ENCODE measurements at places on chromosomes 3 and 15. TPM values are rescaled to one million over a fixed set of nuclear protein-coding genes. Genes with fewer than 3 reads are reported as not detected.

GRCh38 chr3:189685291-189685690, 54.1 kb downstream of the TP63 start:
- DNase-seq: no peak

TMEM207 gene
- not detected for total RNA-seq

GRCh38 chr3:49972656-49973055, 32.7 kb downstream of the RBM6 start:
- DNase-seq: no peak

NPAP1 gene
- not detected for total RNA-seq

- DNase-seq: no peak
Measured at GRCh38 chr3:128667641-128668040, 17.0 kb upstream of the RPN1 start.

NMNAT3 gene
- 12.7 TPM for total RNA-seq

- DNase-seq: no peak
Measured at GRCh38 chr3:191378142-191378812, 48.0 kb upstream of the UTS2B start.

- DNase-seq: no peak
Measured at GRCh38 chr15:44883199-44883877, 73.1 kb upstream of the TERB2 start.

DNA sequence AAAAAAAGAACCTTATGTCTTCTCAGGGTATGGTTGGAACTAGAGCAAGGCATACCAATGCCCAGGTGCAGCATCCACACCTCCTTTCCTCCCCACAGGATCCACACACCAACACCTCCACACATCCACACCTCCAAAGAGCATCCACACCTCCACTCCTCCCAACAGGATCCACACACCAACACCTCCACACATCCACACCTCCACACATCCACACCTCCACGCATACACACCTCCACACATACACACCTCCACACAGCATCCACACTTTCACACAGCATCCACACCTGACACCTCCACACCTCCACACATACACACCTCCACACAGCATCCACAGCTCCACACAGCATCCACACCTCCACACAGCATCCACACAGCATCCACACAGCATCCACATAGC, 5.3 kb downstream of the MESP1 start:
- no peak for DNase-seq

ACAN gene
- total RNA-seq: 31.7 TPM

GRCh38 chr3:134654031-134654430, 3.2 kb upstream of the KY start:
- DNase-seq: no peak

- DNase-seq: no peak
Measured at GRCh38 chr3:156705761-156706616, 31.6 kb downstream of the TIPARP start.

DNA sequence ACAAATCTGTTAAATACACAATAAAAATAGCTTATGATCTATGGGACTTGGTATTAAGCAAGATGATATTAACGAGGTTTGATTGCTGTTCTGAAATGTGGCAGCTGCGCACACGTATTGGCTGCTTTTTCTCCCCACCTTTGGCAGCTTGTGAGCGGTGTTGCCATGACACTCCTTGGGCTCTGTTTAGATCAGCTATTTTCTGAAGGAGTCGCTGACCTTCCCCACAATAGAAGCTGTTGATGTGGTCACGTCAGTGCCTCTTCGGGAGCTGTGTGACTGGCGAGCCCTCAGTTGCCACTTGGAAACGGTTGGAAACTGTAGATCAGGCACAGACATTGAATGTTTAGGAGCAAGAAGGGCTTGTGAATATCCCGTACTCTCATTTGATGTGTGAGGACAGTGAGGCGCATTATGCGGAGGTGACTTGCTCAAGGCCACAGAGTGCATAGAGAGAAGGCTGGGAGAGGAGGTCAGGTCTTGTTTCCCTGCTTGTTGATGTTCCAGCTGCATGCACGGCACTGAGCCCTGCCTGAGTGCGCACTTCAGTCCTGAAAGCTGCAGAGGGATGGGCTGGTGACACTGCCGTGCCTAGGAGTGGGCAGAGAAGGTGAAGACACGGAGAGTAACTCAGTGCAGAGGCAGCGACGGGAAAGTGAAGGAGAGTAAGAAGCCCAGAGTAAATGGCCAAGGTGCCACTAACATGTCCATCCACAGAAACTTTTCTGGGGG, 198.4 kb downstream of the LPP start:
- DNase-seq: no peak

DNA sequence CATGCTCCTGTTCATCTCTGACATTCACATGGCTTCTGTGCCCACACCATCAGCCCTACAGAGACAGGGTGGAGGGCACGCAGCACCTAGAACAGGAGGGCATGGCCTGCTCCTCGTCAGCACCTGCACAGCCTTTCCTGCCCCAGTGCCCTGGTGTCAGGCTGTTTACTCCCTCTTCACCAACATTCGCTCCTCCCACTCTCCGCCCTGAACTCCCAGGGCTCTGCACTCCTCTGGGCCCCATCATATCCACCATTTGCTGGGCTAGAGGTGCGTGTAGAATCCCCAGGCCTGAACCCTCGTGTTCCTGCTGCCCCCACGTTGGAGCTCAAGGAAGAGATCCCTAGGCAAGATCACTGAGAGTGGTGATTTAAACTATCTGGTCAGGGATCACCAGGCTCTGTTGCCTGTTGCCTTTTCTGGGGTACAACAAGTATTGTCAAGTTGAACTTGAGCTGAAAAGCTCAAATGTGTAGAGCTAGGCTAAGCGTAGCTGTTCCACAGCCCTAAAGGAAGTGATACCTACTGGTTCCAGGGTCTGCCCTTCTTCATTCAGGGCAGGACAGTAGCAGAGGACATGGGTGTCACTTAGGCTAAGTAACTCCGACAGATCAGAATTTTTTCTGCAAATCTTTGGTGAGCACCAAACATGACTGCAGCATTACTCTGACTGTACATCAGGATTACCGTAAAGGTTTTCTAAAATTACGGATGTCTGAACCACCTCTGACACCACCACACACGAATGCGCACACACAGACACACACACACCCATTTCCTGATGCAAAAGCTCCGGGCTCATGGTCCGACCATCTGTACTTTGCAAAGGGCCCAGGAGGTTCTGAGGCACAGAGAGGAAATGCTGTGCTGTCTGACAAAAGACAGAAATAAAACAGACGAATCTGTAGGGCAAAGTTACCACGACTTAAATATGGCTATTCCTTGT, 43.7 kb upstream of the GNB5 start:
- DNase-seq: no peak

GRAMD2A gene
- total RNA-seq: 1.5 TPM

DNA sequence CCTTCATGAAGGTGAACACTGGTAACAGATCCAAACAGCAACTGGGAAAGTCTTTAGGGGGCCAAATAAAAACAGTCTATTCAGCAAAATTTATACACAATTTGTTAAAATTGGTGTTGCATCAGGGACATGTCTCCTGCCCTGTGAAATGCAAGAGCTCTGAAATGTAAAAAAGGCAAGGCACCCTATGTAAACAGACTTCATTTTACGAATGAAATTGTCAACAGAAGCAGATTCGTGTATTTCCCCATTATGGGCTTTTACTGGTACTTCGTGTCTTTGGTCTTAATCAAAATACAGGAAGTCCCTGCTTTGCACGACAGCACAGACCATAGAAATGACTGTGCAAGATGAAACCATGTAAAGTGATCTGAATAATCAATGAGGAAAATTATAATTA, 127.3 kb upstream of the THBS1 start:
- no peak for DNase-seq

DNA sequence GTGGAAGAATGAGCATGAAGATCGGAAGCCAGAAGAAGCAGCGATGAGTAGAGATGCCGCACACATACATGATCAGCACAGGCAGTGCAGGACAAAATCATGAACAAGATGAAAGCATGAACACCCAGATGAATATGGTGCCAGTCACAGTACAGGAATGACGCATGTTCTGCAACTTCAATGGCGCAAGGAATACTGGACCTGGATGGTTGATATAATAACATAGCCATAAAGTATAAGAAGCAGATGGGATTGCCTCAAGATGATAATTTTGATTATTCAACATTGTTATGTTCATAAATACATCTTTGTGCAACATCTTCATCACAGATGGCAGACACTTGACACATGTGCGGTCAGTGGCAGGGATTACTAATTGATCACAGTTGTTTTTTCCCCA, 59.7 kb upstream of the SLCO3A1 start:
- no peak for DNase-seq

- DNase-seq: no peak
Measured at GRCh38 chr3:12931273-12931905, 90.0 kb upstream of the RPL32 start.

- no peak for DNase-seq
Measured at GRCh38 chr3:146177519-146177918, 16.5 kb upstream of the PLOD2 start.

KCNMB3 gene
- total RNA-seq: 3.6 TPM

DNA sequence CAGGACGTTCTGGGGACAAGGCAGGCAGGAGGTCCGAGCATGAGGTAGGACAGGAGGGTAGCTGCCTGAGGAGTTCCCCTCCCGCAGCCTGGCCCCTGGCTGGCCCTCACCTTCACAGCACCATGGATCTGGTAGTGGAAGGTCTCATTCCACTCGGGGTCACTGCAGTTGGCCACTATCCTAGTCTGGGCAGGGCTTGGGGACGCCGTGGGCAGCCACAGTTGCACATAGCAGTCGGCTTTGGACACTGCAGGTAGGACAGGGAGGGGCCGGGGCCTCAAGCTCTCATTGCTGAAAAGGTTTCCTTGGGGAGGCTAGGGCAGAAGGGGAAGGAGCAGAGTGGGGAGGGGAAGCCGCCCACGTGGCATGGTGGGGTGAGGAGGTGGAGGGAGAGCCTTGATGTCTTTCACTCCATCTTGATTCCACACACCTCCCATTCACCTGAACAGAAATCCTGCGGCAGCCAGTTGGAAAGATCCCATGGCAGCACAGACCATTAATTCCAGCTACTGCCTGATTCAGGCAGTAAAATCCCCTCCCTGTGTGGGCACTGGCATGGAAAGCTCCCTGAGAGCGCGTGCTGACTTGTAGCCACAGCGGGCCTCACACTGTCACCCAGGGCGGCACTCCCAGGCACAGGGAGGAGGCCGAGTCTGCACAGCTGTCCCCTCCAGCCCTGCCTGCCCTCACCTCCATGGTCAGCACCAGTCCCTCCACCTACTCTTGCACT, 2.1 kb downstream of the PLA2G4F start:
- DNase-seq: no peak

KY gene
- total RNA-seq: 1.2 TPM

DNA sequence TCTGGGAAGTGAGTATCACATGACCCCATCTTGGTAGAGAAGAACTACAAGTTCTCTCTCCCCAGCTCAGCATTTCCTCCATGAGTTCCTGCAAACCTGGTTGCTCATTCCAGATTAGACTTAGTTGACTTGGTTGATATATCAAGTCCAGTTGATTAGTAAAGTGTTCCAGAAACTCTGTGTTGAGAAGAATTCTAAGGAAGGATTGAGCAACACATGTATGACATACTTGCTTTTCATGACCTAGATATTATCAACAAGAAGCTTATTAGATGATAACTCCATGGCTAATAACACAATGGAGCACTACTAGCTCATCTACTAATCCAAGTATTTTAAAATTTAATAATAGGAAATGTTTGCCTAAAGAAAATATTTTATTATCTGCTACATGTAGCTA, 6.4 kb upstream of the EID1 start:
- DNase-seq: no peak

GRCh38 chr15:50945725-50946124, 37.2 kb downstream of the AP4E1 start:
- no peak for DNase-seq

DNA sequence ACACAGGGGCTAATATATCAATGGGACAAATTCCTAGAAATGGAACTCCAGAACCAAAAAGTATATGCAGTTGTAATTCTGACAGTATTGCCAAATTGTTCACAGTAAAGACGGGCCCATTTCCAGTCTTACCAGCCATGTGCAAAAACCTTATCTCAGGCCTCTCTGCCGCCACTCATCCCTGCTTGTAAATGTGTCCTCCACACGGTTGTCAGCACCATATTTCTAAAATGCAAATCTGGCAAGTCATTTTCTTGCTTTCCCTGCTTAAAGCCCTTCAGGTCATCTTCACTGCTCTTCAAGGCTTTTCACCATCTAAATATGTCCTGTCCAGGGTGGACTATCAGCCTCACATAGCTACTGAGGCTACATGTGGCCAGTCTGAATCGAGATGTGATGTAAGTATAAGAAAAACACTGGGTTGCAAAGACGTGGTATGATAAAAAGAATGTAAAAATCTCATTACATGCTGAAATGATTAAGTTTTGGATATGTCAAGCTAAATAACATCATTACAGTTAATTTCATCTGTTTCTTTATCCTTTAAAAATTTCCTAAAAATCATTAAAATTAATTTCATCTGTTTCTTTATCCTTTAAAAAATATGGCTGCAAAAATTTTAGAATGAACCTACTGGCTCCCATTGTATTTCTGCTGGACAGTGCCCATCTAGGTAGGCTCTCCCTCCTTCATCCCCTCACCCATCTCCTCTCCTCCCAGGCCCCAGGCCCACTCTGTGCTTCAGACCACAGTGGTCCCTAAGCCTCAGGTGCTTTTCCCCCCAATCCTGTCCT, 980 bp downstream of the PARP9 start:
- DNase-seq: no peak

GRCh38 chr15:26660241-26660640, 112.6 kb downstream of the GABRB3 start:
- DNase-seq: no peak

DNA sequence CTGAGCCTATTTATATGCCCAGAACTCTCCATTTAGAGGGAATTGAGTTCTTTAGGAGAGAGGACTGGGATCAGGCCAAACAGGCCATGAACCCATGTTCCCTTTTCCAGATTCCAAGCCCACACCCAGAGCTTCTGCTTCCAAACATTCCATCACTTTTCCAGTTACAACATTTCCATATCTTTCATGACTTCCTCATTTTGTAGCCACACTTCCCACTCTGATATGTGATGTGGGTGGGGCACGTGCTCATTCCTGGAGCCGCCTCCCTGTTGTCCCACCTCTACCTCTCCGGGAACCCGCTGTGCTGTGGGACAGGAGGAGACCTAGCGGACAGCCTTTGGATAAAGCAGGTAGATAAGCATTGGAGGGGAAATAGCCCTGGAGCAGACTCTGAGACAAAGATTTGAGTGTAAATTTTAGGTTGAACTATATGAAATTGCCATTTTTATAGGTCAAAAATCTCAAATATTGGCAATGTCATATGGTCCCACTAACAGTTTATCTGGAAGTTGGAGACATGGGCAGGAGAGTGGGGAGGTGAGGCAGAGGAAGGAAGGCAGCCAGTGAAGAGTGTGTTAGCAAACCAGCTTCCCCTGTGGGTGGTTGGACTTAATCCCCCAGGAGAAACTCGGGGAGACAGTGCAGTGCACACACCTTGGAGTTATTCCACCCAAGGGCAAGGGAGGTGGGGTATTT, 31.8 kb downstream of the CYP8B1 start:
- DNase-seq: no peak

DNA sequence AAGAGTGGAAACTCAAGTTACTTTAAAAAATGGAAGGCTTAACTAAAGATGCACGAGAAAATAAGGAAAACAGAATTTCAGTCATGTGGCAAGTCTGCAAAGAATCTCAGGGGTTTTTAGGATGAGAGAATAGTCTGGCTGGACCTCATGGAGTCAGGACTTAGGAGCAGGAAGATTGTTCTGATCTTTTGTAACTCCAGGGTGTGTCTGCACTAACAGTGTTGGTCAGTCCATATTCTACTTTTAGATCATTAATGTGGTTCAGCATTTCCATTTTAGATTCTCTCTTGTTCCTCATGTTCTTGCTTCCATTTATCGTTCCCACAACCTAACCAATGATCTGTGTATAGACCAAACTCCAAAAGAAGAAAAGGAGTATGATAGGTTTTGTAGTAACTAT, 15.3 kb downstream of the TMEM108 start:
- DNase-seq: no peak

All from aorta (tissue), 5 donors.